ENCODE measurements at places on chromosomes 12 and 14.

DNA sequence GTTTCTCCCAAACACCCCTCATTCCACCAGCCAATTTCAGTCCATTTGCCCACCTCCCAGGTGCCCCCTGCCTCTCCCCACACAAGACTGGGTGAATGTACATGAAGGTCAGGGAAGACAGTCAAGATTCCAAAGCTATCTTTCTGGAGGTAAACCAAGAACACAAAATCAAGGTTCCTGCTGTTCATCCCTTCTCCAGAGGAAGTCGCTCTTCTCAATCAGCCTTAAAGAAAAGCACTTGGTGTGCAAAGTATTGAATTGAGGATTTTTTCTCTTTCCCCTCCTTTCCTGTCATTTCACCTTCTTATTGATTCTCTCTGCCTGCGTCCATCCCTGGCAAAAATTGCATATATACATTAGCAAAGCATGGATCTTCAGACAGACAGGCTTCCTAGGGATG is 4.5 kb downstream of the GRIN2B start:
- no peak for DNase-seq

DNA sequence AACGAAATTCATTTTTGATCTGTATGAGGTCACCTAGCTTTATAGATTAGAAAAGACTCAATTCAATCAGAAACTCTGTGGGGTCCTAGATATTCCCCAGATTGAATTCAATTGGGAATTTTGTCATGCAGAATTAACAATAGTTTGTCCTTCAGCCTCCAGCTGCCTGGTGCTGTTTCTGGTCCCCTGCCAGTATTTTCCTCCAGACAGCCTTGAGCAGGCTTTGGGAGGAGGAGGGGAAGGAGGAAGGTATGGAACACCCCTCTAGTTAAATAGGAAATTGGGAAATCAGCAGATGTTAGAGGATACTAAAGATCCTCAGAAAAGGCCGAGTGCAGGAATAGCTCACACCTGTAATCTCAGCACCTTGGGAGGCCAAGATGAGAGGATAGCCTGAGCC is 10.6 kb downstream of the GRIP1 start:
- no peak for DNase-seq

GRCh38 chr12:16417058-16417457 is 69.6 kb downstream of the MGST1 start:
- DNase-seq, result no peak

DNA sequence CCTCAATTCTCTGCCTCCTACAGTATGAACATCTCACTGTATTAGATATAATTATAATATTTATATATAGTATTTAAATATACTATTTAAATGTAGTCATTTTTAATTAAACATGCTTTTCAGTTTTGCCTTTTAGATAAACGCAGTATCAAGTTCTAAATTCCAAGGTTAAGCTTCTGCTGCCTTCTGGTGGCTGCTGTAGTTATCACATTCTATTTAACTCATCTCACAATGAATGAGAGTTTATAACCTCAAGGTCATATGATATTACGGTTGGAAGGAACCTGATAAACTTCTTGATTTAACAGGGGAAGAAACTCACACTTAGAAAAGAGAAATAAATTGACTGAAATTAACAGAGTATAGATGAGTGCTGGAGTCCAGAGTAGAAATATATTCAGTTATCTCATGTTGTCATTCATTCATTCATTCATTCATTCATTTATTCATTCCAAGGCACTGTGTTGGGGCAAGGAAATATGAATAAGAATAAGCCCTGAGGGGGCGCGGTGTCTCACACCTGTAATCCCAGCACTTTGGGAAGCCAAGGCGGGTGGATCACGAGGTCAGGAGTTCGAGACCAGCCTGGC is 31.9 kb downstream of the GUCY2C start:
- DNase-seq, result peak; percentile 70

DNA sequence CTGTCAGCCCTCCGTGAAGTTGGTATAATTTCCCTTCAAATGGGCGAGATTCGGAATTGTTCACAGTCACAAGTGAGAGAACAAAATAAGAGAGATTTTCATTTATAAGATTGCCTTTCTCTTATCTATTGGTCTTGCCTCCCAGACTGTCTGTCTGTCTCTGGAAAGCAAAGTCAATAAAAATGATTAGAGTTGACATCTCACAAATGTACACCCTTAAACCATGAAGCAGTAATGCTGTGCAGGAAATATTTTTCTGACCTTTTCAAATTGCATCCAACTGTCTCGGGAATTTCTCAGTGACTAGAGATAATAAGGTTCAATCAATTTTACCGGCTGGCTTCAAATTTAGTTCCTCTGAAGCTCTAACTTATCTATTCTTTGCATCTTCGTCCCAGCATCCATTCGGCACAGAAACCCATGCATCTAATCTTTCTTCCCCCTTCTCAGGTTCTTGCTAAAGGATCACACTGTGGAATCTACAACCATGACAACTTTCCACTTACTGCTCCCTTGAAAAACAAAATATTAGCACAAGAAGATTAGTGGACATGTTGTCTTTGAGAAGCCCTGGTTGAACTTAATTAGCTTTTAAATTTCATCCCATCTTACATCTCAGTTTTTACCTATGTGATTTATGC is 93.1 kb downstream of the RMST start:
- DNase-seq, result no peak

DNA sequence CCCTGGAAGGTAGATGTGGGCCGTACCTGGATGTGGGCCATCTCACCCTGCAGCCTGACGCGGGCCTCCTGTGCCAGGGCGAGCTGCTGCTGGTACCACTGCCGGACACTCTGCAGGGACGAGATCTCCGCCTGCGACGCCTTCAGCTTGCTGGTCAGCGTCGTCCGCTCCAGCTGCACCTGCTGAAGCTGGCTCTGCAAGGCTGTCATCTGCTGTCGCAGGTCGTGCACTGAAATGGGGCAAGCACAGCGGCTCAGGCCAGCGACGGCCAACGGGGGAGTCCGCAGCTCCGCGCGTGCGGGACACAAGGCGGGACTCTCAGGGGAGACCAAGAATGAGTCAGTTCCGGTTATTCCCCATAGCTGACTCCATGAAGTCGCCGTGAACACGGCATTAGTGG is 26.9 kb downstream of the GOLGA3 start:
- no peak for DNase-seq

DNA sequence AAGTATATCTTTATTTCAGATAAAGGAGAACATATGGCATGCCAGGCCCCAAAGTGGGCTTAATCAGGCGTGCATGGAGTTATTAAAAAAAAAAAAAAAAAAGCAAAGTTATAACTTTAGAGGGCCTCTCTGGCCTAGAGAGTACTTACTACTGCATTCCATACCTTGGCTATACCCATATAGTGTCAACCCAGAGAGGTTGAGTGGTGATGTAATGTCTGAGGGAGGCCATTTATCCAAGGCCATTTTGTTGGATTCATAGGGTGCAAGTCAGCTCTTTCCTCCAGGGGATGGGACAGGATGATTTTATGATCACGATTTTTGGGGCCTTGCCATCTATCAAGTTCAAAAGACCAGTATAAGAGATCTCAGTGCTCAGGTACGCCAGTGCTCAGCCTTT is 66.4 kb downstream of the DCAF5 start:
- no peak for DNase-seq

- DNase-seq, result no peak
Observed at GRCh38 chr12:109645194-109645593, 68.4 kb upstream of the FAM222A start.

- peak; percentile 62 for DNase-seq
Observed at GRCh38 chr12:110744151-110744571, 1.5 kb upstream of the PPP1CC start.

DNA sequence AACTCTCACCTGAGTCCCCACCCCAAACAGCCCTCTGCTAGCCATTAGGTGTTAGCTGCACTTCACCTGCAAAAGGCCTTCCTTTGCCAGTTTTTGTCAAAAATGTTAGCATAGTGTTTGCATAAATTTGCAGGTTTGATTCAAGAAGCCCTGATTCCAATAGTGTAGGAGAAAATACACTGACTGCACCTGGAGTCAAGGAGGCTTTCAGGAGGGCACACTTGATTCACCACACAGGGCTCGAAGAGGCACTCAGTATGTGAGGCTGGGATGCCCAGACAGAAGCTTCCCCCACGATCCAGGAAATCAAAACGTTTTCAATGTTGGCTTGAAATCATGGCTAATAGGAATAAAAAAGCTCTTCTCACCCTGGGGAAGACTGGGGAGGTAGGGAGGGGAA is 40.5 kb upstream of the DDX11 start:
- DNase-seq, result no peak

DNA sequence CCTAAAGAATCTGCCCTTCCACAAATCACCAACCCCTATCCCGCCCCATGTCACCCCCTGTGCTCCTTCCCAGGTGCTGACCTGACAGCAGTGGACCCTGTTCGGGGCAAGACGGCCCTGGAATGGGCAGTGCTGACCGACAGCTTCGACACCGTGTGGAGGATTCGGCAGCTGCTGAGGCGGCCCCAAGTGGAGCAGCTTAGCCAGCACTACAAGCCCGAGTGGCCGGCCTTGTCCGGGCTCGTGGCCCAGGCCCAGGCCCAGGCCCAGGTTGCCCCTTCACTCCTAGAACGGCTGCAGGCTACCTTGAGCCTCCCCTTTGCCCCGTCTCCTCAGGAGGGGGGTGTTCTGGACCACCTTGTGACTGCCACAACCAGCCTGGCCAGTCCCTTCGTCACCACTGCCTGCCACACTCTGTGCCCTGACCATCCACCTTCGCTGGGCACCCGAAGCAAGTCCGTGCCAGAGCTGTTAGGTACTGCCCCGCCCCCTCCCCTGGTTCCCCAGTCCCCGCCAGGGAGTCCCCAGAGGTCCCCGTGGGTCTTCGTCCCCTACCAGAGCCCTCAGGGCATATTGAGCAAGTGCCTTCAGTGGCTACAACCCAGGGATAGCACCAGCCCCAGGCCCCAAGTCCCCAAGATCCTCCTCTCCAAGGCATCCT is 2.7 kb downstream of the ANKRD33 start:
- DNase-seq, result no peak

Measured in ACHN (cell line).